ENCODE measurements at places on chromosomes 4 and X.

GRCh38 chr4:81392164-81392563 lies 79.5 kb downstream of the RASGEF1B start:
- no peak for DNase-seq

DNA sequence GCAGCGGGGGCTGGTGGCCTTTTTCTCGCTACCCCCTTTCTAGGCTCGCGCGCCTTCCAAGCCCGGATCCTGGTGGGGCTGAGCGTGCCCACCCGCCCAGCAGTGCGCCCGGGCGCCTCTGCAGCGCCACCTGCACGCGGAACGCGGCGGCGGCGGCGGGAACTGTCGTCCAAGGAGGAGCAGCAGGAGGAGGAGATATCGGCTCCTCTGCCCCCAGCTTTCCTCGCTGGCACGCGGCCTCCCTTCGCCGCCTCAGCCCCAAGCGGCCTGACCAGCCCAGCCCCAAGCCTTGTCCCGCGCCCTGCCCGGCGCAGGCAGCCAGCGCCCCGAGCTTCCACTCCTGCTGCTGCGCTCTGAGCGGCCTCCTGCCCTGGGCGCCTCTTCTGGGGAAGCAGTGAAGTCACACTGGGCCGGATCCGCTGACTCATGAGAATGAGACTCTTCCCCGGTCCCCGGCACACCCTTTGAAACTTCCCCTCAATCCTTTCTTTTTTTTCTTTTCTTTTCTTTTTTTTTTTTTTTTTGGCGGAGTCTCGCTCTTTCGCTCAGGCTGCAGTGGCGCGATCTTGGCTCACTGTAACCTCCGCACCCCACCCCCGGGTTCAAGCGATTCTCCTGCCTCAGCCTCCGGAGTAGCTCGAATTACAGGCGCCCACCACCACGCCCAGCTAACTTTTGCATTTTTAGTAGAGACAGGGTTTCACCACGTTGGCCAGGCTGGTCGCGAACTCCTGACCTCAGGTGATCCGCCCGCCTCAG lies 10.6 kb upstream of the ELF4 start:
- peak; percentile 35 for DNase-seq

DNA sequence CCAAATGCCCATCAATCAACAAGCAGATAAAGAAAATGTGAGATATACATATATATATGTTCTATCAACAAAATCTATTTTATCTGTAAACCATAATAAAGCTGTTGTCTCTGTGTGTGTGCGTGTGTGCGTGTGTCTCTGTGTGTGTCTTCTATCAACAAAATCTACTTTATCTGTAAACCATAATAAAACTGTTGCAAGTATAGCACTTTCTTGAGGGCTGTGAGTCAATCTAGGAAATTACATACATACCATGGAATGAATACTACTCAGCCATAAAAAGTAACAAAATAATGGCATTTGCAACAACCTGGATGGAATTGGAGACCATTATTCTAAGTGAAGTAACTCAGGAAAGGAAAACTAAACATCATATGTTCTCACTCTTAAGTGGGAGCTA lies 12.5 kb upstream of the PLK4 start:
- no peak for DNase-seq

- DNase-seq: no peak
Observed at GRCh38 chrX:115521741-115522140, 39.2 kb upstream of the PLS3 start.

GRCh38 chrX:129497146-129497843 lies 26.0 kb downstream of the SMARCA1 start:
- no peak for DNase-seq

- DNase-seq: no peak
Observed at GRCh38 chr4:182906786-182907185, 10.4 kb downstream of the DCTD start.

- no peak for DNase-seq
Observed at GRCh38 chr4:86484241-86484640, 109.9 kb upstream of the PTPN13 start.

GRCh38 chr4:17324386-17324830 lies 187.5 kb downstream of the QDPR start:
- DNase-seq: peak; percentile 5

DNA sequence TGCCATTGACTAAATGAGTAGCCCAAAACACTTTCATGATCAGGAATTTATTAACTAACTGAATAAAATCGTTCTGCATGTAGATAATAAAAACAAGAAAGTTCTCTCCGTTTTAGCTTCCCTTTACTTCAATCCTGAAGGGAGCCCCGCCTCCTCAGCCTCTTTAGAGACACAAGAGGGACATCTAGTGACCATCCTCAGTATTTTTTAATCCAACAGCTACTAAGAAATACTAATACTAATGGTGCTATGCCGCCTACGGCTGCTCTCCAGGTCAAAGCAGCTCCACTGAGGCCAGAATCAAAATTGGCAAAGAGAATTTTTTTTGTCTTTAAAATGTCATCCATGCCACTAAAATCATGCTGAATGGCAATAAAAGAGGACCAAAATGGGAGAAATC lies 3.2 kb upstream of the PCDH19 start:
- no peak for DNase-seq

GRCh38 chrX:40172401-40173142 lies 74.8 kb upstream of the BCOR start:
- DNase-seq: no peak

- no peak for DNase-seq
Observed at GRCh38 chr4:123393721-123394120, 2.9 kb upstream of the SPRY1 start.

DNA sequence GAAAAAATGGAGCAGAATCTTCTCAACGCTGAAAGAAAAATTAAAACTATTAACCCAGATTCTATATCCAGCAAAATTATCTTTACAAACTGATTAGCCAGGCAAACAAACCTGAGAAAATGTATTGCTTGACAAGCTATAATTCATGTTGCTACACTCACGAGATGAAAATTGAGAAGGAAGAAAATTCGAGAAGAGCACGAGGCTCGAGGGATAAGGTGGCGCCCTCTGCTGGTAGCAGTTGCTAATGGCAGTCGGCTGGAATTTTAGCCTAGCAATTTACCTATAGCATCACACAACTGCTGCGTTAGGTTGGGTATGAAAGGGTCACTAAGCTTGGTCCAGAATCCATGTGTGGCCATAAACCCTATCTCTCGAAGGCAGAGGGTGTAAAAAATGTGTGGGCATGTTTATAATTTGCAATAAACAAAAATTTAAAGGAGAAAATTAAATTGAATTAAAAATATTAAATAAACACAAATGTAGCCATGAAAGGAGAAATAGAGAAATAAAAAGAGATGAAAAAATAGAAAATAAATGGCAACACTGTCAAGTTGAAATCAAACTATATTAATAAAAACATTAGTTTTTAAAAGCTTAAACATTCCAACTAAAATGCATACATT lies 126.6 kb downstream of the PPP4R3C start:
- DNase-seq: no peak

- no peak for DNase-seq
Observed at GRCh38 chr4:22668702-22669101, 24.0 kb upstream of the GBA3 start.

DNA sequence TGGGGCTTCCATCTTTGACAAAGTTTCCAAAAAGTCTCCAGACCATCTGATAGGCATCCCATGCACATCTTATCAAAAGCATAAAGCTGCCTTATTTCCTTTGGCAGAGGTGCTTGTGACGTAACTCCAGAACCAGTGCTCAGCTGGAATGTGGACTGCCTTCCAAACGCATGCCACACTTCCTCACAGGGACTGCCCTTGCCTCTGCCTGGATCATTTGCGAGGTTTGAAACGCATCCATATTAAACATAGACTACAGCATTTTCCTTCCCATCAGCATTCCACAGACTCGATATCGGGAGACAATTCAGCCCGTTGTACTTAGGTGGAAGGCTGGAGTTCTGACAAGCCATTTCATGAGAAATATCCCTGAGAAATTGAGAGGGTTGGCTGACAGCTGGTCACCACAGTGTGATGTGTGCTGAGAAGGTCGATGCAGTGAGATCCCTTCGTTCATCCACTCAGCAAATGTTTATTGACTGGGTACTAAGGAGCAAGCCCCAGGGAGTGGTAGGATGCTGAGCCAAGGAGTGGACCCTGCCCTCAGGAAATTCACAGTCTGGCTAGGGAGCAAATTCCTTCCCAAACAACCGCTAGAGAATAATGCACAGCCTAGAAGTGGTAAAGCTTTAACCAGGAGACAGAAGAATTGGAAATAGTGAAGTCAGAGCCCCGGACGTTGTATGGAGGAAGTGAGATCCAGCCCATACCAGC lies 376.0 kb downstream of the BCOR start:
- DNase-seq: no peak

GRCh38 chrX:103658681-103659433 lies 27.6 kb downstream of the MORF4L2 start:
- DNase-seq: no peak

GRCh38 chrX:108250654-108251579 lies 159.3 kb downstream of the ATG4A start:
- DNase-seq: no peak

DNA sequence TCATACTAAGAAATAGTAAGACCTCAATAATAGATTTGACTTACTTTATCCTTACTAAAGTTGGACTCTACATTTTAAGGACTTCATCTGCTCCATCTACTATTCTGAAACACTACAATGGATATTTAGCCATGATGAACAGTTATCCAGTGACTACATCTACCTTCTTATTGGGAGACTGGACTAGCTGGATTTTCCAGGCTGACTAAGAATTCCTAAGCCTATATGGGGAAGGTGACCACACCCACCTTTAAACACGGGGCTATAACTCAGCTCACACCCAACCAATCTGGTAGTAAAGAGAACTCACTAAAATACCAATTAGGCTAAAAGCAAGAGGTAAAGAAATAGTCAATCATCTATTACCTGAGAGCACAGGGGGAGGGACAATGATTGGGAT lies 1438.4 kb downstream of the TECRL start:
- no peak for DNase-seq

DNA sequence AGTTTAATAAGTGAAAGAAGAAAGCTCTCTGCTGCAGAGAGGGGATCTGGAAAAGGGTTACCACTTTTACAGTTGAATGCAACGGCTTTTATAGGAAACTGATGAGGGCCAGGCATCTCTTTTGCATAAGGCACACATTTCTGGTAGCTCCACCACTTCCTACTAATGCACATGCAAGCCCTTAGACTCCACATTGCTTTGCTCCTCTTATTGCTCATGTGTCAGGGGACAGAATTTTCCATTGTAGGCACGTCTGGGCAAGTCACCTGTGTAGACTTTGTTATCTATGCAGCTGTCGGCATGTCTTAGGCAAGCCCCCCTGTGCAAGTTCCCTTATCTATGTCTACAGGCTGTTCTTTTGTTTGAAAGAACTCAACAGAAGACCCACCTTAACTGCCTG lies 294.6 kb upstream of the STS start:
- DNase-seq: no peak

GRCh38 chr4:173543266-173543665 lies 13.2 kb upstream of the HAND2 start:
- no peak for DNase-seq

- no peak for DNase-seq
Observed at GRCh38 chr4:162837679-162838078, 329.0 kb downstream of the NAF1 start.

- no peak for DNase-seq
Observed at GRCh38 chrX:313546-313945, 5.0 kb downstream of the GTPBP6 start.
